ENCODE measurements at places on chromosomes 7 and 10.

DNA sequence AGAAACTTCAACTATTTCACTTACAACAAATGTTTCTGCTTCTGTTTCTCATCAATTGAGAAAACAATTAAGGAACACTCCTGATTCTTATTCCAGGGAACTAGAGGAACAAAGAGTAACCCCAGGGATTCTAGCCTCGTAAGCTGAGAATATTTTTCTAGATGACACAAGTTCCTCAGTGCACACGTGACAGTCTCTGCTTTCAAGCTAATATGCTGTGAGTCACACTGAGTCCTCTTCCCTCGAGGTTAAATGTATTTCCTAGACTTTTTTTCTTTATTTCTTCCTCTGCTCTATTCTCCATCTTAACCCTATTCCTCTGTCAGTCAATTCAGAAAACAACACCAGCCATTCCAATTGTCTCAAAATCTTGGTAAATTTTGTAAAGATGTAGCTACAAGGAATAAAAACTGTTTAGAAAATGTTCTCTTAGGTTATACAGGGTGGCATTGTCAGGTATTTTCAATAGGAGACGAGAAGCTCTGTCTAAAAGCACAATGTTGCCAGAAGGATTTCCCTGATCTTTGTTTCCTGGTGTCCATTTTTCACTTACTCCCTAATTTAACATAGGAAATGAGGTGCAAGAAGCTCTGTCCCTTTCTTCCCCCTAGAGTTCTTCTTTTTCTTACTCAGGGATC, 5.8 kb upstream of the C1GALT1 start:
- peak; percentile 87 for DNase-seq

DNA sequence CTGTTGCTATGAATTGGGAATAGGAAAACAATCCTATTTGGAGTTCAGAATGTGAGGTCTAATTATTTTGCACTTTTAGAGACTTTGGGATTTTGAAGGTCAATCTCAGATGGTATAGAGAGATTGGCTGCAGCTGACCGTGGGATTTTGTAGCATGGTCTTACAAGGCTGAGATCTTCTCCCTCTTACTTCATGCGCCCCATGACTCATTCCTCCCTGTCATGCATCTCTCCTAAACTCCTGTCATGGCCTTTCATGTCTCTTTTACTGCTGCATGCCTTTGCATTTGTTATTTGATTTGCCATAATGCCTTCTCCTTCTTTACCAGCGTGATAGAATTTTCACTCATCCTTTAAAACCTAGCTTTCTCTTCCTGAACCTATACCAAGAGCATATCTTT, 133.1 kb downstream of the BBS9 start:
- DNase-seq, result peak; percentile 1

- DNase-seq, result no peak
Observed at GRCh38 chr10:126262233-126262838, 125.9 kb downstream of the ADAM12 start.

DNA sequence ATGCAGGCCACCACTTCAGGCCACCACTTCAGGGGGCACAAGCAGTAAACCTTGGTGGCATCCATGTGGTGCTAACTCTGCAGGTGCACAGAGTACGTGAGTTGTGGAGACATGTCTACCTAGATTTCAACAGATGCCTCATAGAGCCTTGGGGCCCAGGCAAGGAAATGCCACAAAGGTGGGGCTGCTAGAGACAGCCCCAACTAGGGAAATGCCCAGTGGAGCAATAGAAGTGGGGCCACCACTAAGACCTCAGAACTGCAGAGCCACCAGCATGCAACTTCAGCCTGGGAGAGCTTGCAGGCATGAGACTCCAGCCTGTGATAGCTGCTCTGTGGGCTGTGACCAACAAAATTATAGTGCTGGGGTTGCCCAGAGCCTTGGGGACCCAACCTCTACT, 107.6 kb downstream of the DNAJC1 start:
- no peak for DNase-seq

- peak; percentile 54 for DNase-seq
Observed at GRCh38 chr7:36171503-36171902, 18.4 kb downstream of the EEPD1 start.

DNA sequence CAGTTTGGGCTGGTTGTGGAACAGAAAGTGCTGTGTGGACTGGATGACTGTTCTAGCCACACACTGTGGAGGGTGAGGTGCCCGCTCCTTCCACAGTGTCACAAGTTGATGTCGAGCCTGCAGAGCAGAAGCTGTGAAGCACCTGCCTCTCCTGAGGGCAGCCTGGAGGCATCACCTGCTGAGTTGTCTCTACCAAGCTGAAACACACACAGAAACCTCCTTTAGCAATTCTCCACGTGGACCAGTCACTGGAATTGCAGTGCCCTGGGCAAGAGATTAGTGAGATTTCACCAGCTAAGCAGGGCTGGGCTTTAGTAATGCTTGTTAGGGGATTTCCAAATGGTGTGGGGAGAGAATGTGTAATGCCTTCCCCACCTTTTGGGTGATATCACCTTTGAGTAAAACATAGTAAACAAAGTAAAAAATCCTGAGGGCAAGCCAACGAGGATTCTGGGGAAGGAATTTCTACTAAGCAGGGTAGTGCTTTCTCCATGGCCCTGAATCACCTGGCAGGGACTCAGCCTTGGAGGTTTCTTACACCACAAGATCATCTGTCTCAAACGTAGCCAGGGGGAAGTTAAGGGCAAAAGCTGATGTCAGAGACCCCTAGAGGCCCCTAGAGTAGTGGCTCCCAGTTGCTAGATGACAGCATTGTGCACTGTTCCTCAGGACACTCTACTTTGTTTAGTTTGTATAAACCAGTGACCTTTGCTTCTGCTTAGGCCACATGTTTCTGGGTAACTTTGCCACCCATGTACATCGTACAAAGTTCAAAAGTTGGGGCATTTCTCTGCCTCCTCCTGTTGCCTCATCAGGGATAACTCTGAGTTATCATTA, 233.1 kb upstream of the IGFBP3 start:
- DNase-seq, result peak; percentile 99

GRCh38 chr7:83532219-83532618, 116.7 kb downstream of the SEMA3E start:
- peak; percentile 9 for DNase-seq

GRCh38 chr7:22732556-22733126, 5.6 kb downstream of the IL6 start:
- peak; percentile 60 for DNase-seq

DNA sequence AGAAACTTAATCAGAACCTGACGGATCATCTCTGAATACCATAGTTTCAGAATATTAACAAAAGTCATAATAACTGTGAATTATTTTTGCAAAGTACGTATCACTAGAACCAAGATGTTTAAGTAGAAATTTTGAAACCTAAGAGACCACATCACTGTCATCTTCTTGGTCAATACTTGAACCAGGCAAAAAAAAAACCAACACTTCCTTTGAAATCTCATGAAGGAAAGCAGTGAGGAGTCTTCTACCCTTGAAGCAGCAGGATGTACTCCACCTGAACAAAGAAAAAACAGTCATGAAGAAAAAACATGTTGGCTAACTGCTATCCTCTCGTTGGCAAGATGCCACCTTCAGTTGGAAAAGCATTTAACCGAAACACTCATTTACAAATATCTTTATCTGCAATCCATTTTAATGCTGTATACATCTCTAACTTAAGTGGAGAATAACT, 82.4 kb downstream of the SRPK2 start:
- no peak for DNase-seq

- DNase-seq, result no peak
Observed at GRCh38 chr7:18803923-18804322, 308.4 kb downstream of the HDAC9 start.

DNA sequence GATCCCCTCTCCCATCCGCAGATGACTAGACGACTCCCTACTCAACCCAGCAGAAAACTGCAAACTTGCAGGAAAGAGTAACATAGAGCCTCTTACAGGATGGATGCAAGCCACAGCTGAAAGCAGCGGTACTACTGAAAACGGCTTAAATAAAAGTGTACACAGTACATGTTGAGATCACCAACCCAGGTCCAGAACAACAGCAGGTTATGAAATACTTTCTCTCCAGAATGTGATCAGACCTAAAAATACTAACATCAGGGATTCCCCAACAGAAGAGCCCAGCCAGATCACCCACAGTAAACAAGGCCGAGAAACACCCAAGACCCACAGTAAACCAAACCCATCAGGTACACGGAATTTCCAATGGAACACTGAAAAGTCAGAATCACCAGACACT, 13.2 kb downstream of the ATE1 start:
- DNase-seq, result no peak

GRCh38 chr7:96624954-96625353, 84.7 kb downstream of the SEM1 start:
- no peak for DNase-seq

- no peak for DNase-seq
Observed at GRCh38 chr7:90520484-90520883, 51.0 kb downstream of the PTTG1IP2 start.

- no peak for DNase-seq
Observed at GRCh38 chr7:77575187-77575586, 38.1 kb downstream of the PTPN12 start.

GRCh38 chr10:4687397-4687796, 138.6 kb upstream of the AKR1E2 start:
- DNase-seq, result peak; percentile 58

- peak; percentile 46 for DNase-seq
Observed at GRCh38 chr10:21496343-21497176, 28.9 kb downstream of the SKIDA1 start.

DNA sequence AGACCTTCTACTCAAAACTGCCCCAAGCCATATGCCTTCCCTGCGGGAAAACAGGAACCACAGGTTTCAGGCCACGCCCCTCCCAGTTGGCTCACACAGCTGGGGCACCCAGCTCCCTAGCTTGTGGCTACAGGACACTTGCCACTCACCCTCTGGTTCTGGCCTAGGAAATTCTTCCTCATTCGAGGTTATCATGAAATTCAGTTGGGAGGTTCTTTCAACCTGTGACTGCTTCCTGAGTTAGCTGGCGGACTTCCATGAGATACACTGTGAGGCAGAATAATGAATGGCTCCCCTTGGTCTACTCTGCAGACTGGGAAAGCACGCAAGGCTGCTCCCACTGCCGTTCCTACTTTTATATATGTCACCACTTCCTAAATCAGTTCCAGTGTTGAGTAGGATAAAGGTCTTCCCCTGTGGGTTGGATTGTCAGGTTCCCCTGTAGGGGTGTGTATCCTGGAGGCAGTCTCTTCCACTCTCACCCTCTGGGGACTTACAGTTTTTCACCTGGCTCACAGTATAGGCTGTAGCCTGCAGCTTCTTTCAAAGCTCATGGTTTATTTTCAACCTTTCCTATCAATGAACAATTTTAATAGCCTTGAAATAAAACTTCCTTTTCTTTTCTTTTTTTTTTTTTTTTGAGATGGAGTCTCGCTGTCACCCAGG, 37.0 kb downstream of the GPR22 start:
- peak; percentile 91 for DNase-seq

DNA sequence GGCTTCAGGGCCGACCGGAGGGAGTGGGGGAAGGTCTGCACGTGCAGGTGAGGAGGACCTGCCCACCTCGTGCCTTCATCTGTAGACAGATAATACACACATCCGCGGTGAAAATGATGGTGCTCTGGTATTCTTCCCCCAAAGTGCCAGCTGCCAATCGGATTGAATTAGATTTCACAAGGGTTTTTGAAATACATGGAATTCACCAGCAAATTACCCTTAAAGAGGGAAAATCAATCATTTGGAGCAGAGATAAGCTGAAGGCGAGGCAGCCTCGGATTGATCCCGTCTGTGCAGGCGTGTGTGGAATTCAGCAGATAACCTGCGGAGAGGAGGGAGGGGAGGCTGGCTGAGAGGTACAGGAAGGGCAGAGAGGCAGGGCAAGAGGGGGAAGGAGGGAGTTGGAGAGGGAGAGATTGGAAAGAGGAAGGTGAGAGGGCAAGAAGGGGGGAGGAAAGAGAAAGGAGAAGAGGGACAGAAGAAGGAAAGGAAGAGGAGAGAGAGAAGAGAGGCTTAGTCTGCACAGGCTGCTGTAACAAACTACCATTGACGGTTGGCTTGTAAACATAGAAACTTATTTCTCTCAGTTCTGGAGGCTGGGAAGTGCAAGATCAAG, 84.2 kb downstream of the C10orf105 start:
- no peak for DNase-seq

DNA sequence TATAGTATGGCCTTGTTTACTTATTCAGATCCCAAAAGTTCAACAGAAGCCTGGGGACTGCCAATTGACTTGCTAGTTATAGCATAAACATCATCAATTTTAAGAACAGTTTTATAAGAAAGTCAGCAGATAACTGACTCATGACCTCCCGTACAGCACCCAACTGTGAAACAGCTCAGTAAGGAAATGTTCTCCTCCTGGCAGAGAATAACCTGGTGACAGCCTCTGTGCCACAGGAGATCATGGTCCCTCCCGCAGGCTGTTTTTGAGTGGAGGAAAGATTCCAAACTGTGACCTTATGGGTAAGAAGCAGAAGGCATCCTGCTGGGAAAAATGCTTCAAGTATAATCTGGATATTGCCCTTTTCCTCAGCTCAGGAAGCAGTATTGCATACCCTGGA, 182.5 kb downstream of the SEMA3D start:
- DNase-seq, result no peak

DNA sequence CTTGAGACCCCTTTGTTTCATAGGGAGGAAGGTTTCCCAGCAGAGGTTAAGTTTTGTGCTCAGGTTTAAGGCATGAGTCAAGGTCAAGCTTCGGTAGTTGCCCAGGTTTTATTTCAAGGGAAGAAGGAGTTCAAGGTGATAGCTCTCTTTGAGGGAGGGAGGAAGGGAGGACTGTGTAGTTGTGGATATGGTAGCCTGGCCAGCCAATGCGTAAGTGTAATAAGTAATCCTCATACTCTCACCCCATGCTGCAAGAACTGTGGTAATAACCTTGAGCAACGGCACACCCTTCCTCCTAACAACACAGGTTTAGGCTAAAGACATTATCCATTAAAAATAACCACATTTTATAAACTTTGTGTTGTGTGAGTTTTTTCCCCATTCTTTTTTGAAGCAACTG, 478.9 kb downstream of the KCNMA1 start:
- no peak for DNase-seq

DNA sequence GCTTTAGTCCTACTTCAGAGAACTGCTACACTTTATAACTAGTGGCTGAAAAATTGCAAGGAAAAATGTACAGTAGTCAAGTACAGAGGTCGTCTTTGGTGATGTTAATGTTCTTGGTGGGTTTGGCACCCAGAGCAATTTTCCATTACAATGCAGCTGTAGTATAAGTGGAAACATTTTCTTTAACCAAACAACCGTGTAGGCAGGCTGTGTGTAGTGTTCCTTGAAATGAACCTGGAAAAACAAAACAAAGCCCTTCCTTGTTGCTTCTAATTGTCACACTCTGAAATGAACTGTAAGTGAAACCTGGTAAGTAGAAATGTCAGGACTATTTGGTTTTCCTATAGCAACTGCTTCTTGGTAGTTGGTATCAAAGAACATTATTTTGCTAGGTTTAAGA, 256.9 kb downstream of the MDFIC start:
- DNase-seq, result no peak

GRCh38 chr10:78756604-78757343, 312.0 kb upstream of the ZMIZ1 start:
- peak; percentile 97 for DNase-seq
